ENCODE measurements at places on chromosomes 2 and 18. TPM values are rescaled to one million over a fixed set of nuclear protein-coding genes. Genes with fewer than 3 reads are reported as not detected.

The ANTXR1 gene
- total RNA-seq = 35.5 TPM

The HOXD3 gene
- total RNA-seq = 9.2 TPM

The CD8B2 gene
- total RNA-seq = not detected

The COL3A1 gene
- total RNA-seq = 13.4 TPM

The MAP2 gene
- 58.1 TPM for total RNA-seq

The IMPACT gene
- 37.7 TPM for total RNA-seq

The IKZF2 gene
- 4.4 TPM for total RNA-seq

The TSPYL6 gene
- not detected for total RNA-seq

GRCh38 chr18:23870676-23871380 lies 143.7 kb upstream of the TTC39C start:
- DNase-seq = no peak

DNA sequence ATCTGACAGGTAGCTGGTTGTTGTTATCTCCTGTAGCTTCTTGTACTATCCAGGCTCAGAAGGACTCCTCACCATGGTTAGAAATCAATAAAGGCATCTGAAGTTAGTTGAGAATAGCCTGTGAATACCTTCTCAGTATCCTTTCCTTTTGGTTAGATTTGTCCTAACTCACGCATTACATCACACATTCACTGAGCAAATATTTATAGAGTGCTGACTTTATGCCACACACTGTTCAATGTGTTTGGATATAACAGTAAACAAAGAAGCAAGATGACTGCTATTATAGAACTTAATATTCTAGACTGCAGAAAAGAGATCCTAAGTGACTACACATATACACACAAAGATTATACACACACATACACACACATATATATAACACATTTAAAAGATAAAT lies 889.9 kb upstream of the CHAC2 start:
- DNase-seq = no peak

DNA sequence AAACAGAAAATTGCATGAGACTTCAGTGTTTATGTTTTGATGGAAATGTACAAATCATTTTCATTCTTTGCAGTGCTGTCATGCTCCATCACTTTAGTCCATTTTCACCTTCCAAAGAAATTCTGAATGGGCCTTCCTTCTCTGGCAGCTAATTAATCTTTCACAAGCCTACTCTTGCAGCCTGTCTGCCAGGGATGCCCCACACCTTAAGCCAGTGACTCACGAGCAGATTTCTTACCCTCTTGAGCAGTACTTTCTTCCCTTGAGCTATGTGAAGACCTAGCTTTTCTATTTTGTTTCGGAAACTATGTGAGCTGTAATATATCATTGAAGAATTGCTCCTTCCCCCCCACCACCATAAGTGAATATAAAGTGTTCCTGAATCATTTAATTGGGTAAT lies 404.3 kb upstream of the VWC2L start:
- no peak for DNase-seq

GRCh38 chr18:41135146-41135545 lies 819.9 kb upstream of the PIK3C3 start:
- no peak for DNase-seq

DNA sequence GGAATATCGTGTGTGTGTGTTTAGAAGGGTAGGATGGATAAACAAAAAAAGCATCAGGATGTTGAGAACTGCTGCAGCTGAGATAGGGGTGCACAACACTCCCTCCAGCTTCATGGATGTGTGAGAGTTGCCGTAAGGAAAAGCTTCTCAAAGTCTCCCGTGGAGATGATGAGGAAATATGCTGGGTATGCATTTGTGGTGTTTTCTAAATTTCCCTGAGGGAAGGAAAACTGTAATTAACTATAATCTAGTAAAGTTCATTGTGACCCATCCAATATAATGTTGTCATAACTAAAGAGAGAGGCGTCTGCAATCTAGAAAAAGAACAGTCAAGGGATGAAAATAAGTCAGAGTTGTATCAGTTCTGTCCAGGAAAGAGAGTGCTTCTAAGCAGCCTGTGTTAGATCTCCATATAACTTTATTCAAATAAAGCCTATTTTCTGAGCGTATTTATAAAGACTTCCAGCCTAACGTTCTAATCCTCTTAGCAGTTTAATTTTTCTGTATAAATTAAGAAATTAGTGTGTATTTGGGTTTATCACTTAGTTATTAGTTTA lies 7.3 kb upstream of the LMAN2L start:
- DNase-seq = no peak

DNA sequence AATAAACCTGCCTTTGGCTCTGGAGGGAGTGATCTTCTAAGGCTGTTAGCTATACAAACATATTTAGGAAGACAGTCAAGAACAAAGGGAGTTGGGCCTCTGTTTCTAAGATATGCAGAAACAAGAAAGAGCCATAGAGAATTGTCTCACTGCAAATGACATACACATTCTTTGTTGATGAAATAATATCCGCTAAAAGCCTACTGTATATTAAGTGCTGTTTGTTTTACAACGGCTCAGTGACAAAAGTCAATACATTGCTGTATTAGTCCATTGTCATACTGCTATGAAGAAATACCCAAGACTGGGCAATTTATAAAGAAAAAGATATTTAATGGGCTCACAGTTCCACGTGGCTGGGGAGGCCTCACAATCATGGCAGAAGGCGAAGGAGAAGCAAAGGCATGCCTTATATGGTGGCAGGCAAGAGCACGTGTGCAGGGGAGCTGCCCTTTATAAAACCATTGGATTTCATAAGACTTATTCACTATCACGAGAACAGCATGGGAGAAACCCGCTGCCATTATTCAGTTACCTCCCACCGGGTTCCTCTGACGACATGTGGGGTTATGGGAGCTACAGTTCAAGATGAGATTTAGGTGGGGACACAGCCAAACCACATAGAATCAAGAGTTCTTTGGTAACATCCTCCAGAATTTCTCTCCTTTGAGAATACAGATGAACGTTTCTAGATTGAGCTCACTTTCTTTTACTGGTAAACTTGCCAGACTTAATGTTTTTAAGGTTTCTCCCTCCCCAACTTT lies 157.8 kb downstream of the PIK3C3 start:
- no peak for DNase-seq

GRCh38 chr2:224126440-224126839 lies 87.4 kb upstream of the SERPINE2 start:
- DNase-seq = no peak

- no peak for DNase-seq
Observed at GRCh38 chr2:96161898-96162297, 16.7 kb upstream of the DUSP2 start.

DNA sequence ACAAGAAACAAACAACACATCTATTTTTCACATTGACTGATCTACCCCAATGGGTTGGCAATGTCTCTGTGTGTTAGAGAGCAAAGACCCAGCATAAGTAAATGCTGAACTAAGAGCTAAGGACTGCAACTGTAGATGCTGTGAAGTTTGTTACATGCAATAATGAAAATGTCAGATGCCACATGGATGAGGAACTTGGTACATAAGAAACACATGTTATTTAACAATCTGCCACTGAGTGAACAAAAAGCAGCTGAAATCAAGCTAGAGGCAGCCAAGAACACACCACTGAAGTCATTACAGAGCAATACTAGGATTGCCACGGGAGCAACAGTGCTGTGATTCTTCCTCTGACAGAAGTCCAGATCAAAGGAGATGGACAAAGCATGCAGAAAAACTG lies 389.4 kb downstream of the CDH2 start:
- no peak for DNase-seq

DNA sequence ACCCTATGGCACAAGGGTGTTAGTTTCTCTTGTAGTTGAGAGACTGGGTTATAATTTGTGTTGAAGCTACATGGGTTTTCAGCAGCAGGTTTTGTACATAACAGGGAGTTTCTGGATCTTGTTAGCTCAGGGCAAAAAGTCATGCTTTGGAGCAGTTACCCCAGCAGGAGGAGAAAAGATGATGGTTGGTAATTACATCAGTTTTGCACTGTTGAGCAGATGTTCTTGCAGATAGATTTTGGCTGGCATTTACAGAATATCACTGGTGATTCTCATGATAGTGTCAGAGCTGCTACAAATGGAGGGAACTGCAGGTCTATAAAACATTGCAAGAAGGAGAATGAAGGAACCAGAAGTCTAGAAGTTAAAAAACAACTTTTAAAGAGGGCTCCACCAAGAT lies 215.2 kb upstream of the ATP5MC3 start:
- no peak for DNase-seq

DNA sequence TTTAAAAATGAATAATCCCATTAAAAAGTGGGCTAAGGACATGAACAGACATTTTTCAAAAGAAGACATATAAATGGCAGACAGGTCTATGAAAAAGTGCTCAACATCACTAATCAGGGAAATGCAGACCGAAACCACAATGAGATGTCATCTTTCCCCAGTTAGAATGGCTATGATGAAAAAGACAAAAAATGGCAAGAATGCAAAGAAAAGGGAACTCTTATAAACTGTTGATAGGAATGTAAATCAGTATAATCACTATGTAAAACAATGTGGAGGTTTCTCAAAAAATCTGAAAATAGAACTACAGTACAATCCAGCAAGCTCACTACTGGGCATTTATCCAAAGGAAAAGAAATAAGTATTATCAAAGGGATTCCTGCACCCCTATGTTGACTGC lies 169.2 kb downstream of the METTL4 start:
- no peak for DNase-seq

DNA sequence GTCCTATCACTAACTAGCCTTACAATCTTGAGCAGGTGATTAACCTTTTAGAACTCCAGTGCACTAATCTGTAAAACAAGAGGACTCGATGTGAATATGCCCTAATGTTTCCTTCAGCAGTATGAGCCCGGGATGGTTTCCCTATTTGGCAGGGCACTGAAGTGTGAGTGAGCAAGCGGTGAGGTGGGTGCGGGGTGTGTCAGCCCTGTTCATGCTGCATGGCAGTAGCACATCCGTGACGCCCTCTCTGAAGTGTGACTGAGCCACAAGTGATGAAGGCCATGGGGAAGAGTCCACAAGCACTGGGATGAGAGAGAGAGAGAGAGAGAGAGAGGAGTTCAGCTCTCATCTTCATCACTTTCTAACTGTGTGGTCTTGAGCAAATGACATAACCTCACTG lies 168.7 kb downstream of the SETBP1 start:
- DNase-seq = no peak

GRCh38 chr2:236857246-236857645 lies 228.4 kb upstream of the COPS8 start:
- no peak for DNase-seq

GRCh38 chr2:19367326-19367725 lies 8.9 kb upstream of the OSR1 start:
- no peak for DNase-seq

DNA sequence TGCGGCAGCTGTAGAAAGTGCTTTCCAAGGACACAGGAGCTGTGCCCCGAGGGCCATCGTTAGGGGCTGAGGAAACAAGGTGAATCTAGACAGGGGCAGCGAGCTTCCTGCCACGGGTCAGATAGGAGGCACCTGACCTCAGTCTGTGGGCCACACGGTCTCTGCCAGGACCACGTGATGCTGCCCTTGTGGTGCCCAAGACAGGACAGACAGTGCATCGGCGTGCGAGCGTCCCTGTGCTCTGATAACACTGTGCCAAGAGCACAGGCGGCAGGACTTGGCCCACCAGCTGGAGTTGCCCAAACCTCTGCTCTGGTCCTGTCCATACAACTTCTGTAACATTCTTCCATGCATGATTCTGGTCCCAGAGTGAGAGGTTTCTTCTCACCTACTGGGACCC lies 225.4 kb downstream of the TWIST2 start:
- DNase-seq = no peak

DNA sequence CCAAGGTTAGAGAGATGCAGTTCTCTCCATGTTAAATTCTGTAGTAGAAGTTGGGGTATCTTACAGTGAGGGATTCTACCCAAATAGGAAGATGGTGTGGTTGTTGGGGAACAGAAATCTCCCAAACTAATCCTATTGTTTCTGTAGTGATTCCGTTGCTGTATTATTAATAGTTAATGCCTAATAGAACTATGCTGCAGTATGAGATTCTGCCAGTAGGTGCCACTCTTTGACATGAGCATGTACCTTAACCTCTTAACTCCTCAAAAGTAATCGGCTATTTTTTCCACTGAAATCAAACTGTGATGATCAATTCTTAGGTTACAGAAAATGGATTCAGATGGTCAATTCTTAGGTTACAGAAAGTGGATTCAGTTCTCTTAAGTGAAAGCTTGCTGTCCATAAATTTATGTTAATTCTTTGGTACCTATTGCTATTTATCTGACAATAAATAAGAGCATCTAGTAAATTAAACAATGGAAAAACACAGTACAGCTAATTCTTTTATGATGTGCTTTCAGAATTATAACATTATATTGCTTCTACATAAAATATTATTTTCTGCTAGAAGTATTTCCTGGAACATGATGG lies 97.9 kb upstream of the DLX2 start:
- DNase-seq = no peak

DNA sequence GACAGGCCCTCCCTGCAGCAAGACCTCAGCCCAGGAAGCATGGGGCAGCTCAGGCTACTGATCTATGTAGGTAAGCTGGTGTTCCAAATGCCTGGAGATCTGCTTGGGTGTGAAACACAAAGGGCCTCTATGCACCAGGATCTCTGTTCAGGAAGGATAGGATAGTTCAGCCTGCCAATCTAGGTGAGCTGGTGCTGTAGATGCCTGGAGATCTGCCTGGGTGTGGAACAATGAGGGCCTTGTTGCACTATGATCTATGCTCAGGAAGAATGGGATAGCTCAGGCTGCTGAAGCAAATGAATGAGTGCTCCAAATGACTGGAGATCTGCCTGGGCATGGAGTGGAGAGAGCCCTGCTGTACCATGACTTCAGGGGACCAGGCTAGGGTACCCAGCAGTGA lies 48.9 kb upstream of the MYL1 start:
- DNase-seq = no peak

GRCh38 chr2:181430406-181431118 lies 26.6 kb upstream of the ITGA4 start:
- DNase-seq = no peak

DNA sequence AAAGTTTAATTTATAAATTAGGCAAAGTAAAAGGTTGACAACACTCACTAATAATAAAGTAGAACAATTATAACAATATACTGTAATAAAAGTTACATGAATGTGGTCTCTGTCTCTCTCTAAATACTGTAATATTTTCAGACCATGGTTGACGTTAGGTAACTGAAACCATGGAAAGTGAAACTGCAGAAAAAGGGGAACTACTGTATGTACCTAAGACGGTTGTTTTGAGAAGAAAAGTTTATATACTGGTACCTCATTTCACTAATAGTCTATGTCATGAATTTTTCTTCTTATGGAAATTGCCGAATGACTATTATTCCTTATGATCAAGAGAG lies 166.7 kb upstream of the ZNF521 start:
- no peak for DNase-seq

DNA sequence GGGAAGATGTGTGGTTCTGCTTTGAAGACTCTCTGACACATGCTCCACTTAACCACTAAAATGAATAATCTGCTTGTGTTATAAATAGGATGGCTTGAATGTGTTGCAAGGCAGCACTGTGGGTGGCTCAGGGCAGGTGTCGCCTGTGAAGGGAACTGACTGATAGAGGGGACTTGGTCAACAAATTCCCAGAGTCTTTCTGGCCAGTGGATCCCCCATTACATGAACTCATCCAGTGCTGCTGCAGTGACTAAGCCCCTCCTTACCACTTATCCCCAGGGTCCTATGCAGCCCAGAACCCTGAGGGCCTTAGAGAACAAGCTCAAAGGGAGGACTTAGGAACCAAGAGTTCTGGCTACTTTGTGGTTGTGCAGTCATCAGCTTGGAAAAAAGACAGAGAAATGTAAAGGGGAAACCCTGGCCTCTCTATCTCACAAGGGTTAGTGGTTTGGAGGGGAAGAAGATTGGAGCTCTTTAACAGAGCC lies 226.2 kb upstream of the TNP1 start:
- DNase-seq = no peak

All from kidney epithelial cell (primary cell).